Renal cortical epithelial cell (primary cell): ENCODE measurements at places on chromosomes 11 and 22. TPM values are rescaled to one million over a fixed set of nuclear protein-coding genes. Genes with fewer than 3 reads are reported as not detected.

DNA sequence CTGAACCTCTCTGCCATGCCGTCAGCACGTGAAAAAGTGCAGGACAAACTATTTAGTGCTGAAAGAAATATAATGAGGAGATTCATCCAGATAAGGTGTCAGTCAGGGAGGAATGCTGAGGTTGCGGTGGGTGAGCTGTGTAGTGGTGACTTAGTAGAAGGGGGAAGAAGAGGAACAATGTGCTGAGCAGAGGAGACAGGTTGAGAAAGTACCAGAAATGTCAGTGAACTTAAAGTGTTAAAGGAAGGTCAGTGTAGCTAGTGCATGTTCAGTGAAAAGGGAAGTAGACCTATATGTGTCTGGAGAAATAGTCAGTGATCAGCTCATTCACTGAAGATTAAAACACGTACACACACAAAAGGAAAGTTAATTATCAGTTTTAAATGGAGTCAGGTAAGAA lies 237.6 kb upstream of the CCDC179 start:
- DNase-seq: no peak

- no peak for DNase-seq
Measured at GRCh38 chr11:61736310-61736709, 16.1 kb upstream of the MYRF start.

DNA sequence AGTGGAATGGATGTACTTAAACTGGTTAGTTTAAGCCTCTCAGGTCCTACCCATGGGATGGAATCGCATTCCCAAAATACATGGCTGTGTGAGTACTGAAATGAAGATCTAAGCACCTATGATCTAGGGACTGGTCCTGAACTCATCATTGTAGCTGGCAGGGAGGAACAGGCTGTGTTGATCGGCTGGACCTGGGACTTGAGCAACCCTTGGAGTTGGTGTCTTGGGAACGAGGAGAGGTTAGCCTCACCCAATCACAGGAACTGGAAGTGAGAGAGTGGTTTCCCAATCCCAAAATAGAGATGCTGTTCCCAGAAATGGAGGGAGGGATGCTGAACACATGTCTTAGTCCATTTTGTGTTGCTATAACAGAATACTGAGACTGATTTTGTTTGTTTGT lies 16.4 kb upstream of the ASCC2 start:
- no peak for DNase-seq

APOL1 gene
- total RNA-seq: 155 and 247 TPM in 2 replicates
